T1000 (cell line): ENCODE measurements at places on chromosomes 7 and 10.

DNA sequence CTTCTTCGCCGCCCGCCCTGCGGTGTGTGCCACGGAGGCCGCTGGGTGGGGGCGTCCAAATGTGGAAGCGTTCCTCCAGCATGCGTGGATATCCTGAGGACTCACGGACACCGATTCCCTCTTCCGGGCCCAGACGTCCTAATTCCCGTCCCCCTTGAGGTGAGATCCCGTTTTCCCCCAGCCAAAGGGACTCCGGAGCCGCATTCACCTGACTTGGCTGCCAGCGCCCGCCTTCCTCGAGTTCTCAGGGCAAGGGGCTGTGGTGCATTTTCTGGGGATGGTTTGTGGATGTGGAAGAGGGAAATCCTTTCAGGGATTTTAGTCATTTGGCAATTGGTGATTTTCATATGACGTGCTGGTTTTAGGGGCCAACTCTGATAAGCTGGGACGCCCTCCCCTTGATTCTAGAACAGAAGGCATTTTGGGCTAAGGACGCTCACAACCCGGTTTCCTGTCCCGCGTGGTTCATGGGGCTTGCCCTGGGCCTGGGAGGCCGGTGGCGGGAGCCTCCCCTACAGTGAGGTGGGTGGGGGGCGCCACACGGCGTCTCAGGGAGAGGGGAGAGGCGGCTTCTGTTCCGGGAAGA, 165.4 kb downstream of the ACTR3B start:
- no peak for DNase-seq

- DNase-seq, result no peak
Observed at GRCh38 chr7:69036301-69036700, 562.0 kb upstream of the AUTS2 start.

- DNase-seq, result no peak
Observed at GRCh38 chr7:46253520-46253919, 332.4 kb upstream of the IGFBP3 start.

- DNase-seq, result peak; percentile 82
Observed at GRCh38 chr7:32093415-32094408, 23.5 kb upstream of the PDE1C start.

GRCh38 chr7:22561321-22561811, 61.4 kb upstream of the STEAP1B start:
- peak; percentile 47 for DNase-seq

DNA sequence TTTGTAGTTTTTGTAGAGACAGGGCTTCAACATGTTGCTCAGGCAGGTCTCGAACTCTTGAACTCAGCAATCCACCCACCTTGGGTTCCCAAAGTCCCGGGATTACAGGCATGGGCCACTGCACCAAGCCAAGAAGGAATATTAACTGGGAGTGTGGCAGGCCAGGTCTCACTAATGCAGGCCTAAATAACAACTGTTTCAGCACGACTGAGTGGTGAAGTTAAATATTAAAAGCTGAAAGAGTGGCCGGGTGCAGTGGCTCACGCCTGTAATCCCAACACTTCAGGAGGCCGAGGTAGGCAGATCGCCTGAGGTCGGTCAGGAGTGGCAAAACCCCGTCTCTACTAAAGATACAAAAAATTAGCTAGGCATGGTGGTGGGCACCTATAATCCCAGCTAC, 21.1 kb downstream of the CHUK start:
- DNase-seq, result no peak

GRCh38 chr7:70406186-70406949, 725.6 kb upstream of the GALNT17 start:
- no peak for DNase-seq

DNA sequence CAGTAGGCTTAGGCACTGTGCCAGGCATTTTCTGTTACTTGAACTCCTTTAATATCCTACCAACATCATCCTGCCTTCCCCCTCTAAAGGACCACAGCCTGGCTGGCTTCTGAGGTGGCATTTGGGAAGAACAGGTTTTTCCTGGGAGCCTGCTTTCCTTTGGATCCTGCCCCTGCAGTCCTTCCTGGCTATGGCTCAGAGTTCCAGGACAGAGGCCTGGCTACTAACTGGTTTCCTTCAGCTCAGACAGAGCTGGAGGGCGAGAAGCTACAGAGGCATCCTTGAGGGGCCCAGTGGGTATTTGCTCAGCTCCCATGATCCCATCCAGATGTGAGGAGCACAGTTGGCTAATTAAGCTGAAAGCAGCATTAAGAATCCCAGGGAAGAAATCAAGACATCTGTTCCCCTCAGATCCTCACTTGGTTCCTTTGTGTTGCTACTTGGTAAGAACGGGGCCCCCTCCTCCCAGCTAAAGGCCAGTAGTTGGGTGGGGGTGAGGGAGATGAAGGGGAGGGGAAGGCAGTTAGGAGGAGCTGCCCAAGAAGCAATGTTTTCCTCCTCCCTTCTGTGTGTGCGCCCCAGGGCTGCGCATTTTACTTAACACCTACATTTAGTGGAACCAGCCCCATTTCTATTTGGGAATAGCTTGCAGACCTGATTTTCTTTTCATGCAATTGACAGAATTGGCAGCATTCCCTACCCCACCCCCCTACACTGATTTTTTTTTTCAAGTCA, 142.6 kb upstream of the SORCS3 start:
- no peak for DNase-seq

GRCh38 chr10:68565658-68566057, 5.5 kb downstream of the TET1 start:
- DNase-seq, result no peak
